Esophagus squamous epithelium (tissue), 5 donors: ENCODE measurements at places on chromosomes 7 and 10.

DNA sequence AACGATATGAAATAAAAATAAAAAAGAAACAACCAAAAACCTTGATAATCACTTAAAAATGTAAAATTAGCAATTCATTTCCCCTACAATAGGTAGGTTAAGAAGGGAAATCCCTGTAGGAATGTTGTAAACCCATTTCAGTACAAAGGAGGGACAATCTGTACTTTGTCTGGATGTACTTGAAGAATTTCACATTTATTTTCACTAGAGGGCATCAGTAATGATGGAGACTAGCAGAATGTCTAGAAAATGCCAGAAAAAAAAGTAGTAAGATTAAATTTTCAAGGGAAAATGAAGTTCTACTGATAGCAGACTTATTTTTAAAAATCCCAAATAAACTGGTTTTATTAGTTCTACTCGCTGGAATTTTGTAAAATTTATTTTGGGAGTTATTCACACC is 209.0 kb upstream of the FZD1 start:
- H3K4me1 ChIP-seq, result no peaks in the 10 kb centered on the region
- H3K36me3 ChIP-seq, result no peaks in the 10 kb centered on the region
- no peak overlapping the region for H3K4me3 ChIP-seq
- DNase-seq, result no peak
- no peaks in the 10 kb centered on the region for H3K27me3 ChIP-seq

- no peak overlapping the region for H3K4me3 ChIP-seq
- H3K27me3 ChIP-seq, result peaks cover 16% of the 10 kb centered on the region
- H3K36me3 ChIP-seq, result no peaks in the 10 kb centered on the region
- H3K27ac ChIP-seq, result no peak overlapping the region
These were observed 4.8 kb downstream of the INA start for GRCh38 chr10:103281753-103282152.

DNA sequence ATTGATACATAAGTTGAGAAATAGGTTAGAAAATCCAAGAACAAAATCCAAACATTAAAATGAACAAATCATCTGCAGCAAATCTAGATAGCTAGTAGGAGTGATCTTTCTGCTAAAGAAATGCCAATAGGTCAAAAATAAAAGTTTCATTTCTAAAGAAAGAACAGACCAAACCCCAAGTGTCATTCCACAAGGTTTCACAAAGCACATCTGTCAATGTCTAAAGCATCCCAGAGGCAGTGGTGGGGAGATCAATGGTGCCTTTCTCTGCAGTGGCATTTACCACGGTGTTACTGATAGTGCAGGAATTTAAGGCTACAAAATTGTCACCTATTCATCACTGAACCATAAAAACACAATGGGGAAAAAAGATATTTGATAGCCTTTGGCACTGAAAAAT is 147.9 kb downstream of the PARD3 start:
- H3K4me3 ChIP-seq, result no peak overlapping the region
- H3K27ac ChIP-seq, result no peak overlapping the region
- peaks cover 56% of the 10 kb centered on the region for H3K4me1 ChIP-seq
- H3K36me3 ChIP-seq, result no peaks in the 10 kb centered on the region
- H3K27me3 ChIP-seq, result no peaks in the 10 kb centered on the region
- DNase-seq, result no peak

GRCh38 chr10:24488631-24489030 is 235.1 kb downstream of the ARHGAP21 start:
- H3K36me3 ChIP-seq, result no peaks in the 10 kb centered on the region
- no peak overlapping the region for H3K4me3 ChIP-seq
- H3K4me1 ChIP-seq, result peaks cover 3% of the 10 kb centered on the region
- H3K27ac ChIP-seq, result peak overlapping the region; percentile 75

DNA sequence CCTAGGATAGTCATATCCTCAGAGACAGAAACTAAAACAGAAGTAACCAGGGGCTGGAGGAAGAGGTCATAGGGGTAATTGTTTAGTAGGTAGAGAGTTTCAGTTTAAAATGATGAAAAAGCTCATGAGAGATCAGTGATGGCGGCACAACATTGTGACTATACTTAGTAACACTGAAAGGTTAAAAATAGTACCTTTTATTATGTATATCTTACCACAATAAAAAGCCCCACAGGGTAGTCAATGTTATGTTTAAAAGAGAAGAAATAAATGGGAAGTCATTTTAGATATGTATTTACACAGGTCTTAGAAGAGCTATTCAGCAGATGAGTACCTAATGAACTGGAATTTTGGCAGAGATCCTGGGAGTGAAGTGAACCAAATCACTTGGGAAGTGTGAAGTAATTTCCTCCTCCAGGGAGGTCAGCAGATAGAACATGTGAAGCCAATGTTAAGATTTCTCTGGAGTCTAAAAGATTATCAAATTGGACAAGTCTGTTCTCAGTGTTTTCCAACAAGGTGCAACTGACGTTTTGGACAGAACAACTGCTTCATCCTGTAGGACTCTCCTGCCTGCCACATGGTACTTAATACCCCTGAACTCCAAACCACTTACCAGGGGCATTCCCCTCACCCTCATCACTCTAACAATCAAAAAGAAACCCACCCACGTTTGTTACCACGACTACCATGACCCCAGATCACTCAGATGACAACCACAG is 6.4 kb downstream of the CDCA7L start:
- no peak overlapping the region for H3K27ac ChIP-seq
- H3K4me3 ChIP-seq, result no peak overlapping the region
- no peaks in the 10 kb centered on the region for H3K27me3 ChIP-seq
- no peaks in the 10 kb centered on the region for H3K4me1 ChIP-seq
- no peaks in the 10 kb centered on the region for H3K36me3 ChIP-seq

DNA sequence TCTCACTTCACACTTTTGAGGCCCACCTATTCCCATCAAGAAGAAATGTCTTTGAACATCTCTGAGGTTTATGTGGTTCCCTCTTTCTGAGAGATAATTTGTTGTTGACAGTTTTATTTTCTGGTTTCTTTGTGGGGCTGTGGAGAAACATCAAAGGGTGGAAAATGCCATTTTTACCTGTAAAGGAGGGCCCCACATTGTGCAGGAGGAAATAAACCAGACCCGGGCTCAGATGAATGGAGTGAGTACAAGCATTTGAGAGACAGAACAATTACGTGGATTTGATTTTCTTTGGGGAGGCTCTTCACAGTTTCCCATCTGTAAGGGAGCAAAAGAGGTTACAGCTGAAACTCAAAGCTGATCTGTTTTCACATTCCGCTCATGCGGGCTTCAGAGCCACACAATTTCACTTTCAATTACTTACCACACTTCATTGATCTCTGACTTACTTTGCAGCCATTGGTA is 29.8 kb downstream of the ITPRIP start:
- peaks cover 11% of the 10 kb centered on the region for H3K36me3 ChIP-seq
- H3K27me3 ChIP-seq, result no peaks in the 10 kb centered on the region
- no peak overlapping the region for H3K27ac ChIP-seq
- no peak overlapping the region for H3K4me3 ChIP-seq
- H3K4me1 ChIP-seq, result peaks cover 10% of the 10 kb centered on the region

- H3K27ac ChIP-seq, result no peak overlapping the region
- peaks cover 23% of the 10 kb centered on the region for H3K4me1 ChIP-seq
- H3K4me3 ChIP-seq, result no peak overlapping the region
- H3K36me3 ChIP-seq, result no peaks in the 10 kb centered on the region
- no peak for DNase-seq
These were observed 80.4 kb downstream of the TCF7L2 start for GRCh38 chr10:113030453-113030852.

GRCh38 chr7:3915337-3915878 is 614.4 kb downstream of the SDK1 start:
- H3K4me1 ChIP-seq, result peaks cover 12% of the 10 kb centered on the region
- DNase-seq, result no peak
- no peaks in the 10 kb centered on the region for H3K36me3 ChIP-seq
- H3K4me3 ChIP-seq, result no peak overlapping the region

- peak overlapping the region; percentile 59 for H3K27ac ChIP-seq
- H3K4me3 ChIP-seq, result no peak overlapping the region
- no peaks in the 10 kb centered on the region for H3K27me3 ChIP-seq
- no peaks in the 10 kb centered on the region for H3K36me3 ChIP-seq
- DNase-seq, result no peak
- H3K4me1 ChIP-seq, result no peaks in the 10 kb centered on the region
These were observed 252.6 kb downstream of the DOCK4 start for GRCh38 chr7:111953611-111954010.

DNA sequence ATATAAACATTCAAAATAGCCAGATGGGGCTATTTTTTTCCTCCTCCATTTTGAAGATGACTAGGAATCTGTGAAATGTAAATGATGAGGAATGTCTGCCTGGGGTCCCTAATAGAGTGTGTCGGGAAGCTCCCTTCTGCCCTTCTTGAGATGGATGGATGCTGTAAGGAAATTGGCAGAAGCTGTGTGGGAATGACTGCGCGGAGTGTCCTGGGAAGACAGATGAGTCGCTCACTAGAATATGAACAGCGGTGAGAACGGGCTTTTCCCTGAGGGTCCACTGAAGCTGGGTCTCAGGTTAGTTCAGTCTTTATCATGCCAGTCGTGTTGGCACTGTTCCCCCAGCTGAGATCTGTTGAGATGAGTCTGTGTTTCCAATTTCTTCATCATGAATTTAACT is 75.1 kb upstream of the PLPP4 start:
- H3K4me1 ChIP-seq, result no peaks in the 10 kb centered on the region
- no peak overlapping the region for H3K4me3 ChIP-seq
- H3K36me3 ChIP-seq, result no peaks in the 10 kb centered on the region
- no peaks in the 10 kb centered on the region for H3K27me3 ChIP-seq
- no peak for DNase-seq

- H3K27me3 ChIP-seq, result no peaks in the 10 kb centered on the region
- no peak overlapping the region for H3K4me3 ChIP-seq
- no peak overlapping the region for H3K27ac ChIP-seq
- no peaks in the 10 kb centered on the region for H3K4me1 ChIP-seq
- no peaks in the 10 kb centered on the region for H3K36me3 ChIP-seq
These were observed 271.0 kb upstream of the PODXL start for GRCh38 chr7:131827421-131827820.

GRCh38 chr7:84202855-84203254 is 8.3 kb upstream of the SEMA3A start:
- no peak for DNase-seq
- no peaks in the 10 kb centered on the region for H3K36me3 ChIP-seq
- H3K4me1 ChIP-seq, result no peaks in the 10 kb centered on the region

- no peak for DNase-seq
- H3K4me3 ChIP-seq, result no peak overlapping the region
- no peak overlapping the region for H3K27ac ChIP-seq
- no peaks in the 10 kb centered on the region for H3K27me3 ChIP-seq
- H3K4me1 ChIP-seq, result no peaks in the 10 kb centered on the region
- H3K36me3 ChIP-seq, result no peaks in the 10 kb centered on the region
These were observed 7.4 kb upstream of the APBB1IP start for GRCh38 chr10:26430641-26431163.

GRCh38 chr7:105640956-105641810 is 59.9 kb upstream of the EFCAB10 start:
- H3K36me3 ChIP-seq, result peaks cover 87% of the 10 kb centered on the region
- H3K4me3 ChIP-seq, result no peak overlapping the region
- no peak overlapping the region for H3K27ac ChIP-seq

- no peak overlapping the region for H3K4me3 ChIP-seq
- H3K27ac ChIP-seq, result peak overlapping the region; percentile 58
- no peaks in the 10 kb centered on the region for H3K36me3 ChIP-seq
- H3K27me3 ChIP-seq, result no peaks in the 10 kb centered on the region
- H3K4me1 ChIP-seq, result no peaks in the 10 kb centered on the region
These were observed 71.8 kb downstream of the MTPN start for GRCh38 chr7:135905355-135905754.

DNA sequence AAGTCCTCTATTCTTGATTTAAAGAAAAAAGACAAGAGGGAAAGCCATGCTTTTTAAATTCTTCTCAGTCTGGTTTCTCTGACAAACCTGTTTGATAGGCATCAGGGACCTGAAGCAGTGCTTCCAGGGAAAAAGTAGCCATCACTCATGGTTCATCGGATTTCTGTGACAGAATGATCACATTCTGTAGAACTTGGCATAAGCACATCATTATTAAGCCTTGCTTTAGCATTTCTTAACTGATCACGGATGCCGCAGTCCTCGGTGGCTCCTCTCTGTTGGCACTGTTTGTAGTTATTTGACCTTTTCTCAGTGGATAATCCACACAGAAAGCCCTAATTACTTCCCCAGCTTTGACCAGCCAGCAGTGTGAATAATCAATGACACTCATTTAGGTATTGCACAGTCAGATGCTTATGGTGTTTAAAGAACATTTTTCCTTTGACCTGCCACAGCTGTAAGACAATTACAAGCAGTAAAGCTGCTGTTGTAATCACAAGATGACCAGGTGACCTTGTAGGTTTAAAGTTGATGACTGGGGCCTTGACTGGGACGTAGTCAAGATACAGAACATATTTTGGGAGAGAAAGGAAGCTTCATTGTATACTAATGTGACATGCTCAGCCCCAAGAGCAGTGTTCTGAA is 64.4 kb upstream of the SKAP2 start:
- H3K27me3 ChIP-seq, result no peaks in the 10 kb centered on the region
- no peak overlapping the region for H3K27ac ChIP-seq
- no peak for DNase-seq
- H3K36me3 ChIP-seq, result no peaks in the 10 kb centered on the region
- H3K4me1 ChIP-seq, result peaks cover 3% of the 10 kb centered on the region

GRCh38 chr10:127415901-127416581 is 133.1 kb upstream of the NPS start:
- H3K27ac ChIP-seq, result no peak overlapping the region
- H3K4me3 ChIP-seq, result no peak overlapping the region
- no peaks in the 10 kb centered on the region for H3K27me3 ChIP-seq
- no peaks in the 10 kb centered on the region for H3K36me3 ChIP-seq
- H3K4me1 ChIP-seq, result no peaks in the 10 kb centered on the region

DNA sequence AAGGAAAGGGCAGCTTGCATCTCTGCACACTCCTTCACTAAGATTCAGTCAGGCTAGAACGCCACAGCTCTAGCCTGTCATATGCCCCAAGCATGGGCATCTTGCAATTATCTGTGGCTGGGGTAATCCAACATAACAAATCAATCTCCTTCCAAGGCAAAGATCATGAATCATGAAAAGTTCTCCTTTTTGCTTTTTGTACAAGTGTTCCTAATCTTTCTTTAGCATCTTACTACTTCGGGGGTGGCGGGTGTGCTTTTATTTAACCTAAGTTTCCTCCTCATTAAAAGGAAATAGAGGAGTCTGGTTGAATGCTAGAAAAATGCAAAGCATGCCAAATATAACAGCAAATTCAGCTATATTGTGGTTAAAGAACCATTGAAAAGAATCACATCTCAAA is 43.5 kb upstream of the NKX2-3 start:
- no peaks in the 10 kb centered on the region for H3K27me3 ChIP-seq
- H3K27ac ChIP-seq, result no peak overlapping the region
- no peak overlapping the region for H3K4me3 ChIP-seq
- H3K36me3 ChIP-seq, result no peaks in the 10 kb centered on the region
